ENCODE measurements at places on chromosomes 11 and 22.

- DNase-seq = no peak
Measured at GRCh38 chr11:119629085-119629484, 99.9 kb downstream of the NECTIN1 start.

- no peak for DNase-seq
Measured at GRCh38 chr11:107770551-107770951, 58.7 kb upstream of the SLN start.

DNA sequence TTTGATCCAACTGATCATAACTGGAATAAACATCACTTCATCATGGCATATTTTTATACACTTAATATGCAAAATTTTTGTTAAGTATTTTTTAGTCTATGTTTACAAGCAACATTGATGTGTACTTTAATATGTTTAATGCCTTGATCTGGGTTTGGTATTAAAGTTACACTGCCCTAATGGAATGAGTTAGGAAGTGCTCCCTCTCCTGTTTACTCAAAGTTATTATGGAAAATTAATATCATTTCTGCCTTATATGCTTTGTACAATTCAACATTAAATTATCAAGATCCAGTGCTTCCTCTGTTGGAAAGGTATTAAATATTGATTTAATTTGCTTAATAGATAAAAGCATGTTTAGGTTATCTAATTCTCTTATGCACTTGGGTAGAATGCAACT, 927.3 kb upstream of the RAG2 start:
- DNase-seq = no peak

DNA sequence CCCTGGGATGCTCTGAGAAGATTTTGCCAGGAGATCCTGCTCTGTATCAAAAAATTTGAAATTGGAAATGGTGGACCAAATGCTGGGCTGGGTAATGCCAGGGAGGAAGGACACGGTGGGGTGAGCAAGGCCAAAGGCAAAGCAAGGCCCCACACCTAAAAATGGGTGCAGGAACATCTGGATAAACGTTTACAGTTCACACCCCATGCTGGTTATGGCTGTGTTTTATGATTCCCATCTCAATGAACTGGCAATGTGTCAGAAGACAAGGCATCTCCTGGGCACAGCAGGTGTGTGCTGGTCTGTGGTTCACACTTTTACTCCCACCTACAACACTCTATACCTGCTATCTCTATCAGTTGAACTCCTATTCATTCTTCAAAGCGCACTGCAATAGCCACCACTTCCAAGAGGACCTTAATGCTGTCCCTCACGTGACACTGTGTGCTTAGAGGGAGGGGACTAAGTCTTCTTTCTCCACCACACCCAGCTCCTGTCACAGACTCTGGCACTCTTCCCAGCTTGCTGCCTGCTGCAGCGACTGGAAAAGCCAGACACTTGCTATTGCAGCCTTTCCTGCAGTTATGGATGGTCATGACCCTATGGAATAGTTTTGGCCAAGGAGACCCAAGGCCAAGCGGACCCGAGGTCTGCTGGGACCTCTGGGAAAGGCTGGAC, 277.5 kb downstream of the CTTN start:
- DNase-seq = no peak

GRCh38 chr11:102436561-102436960, 16.0 kb downstream of the TMEM123 start:
- no peak for DNase-seq

GRCh38 chr11:134337051-134337450, 5.3 kb downstream of the GLB1L2 start:
- DNase-seq = no peak

DNA sequence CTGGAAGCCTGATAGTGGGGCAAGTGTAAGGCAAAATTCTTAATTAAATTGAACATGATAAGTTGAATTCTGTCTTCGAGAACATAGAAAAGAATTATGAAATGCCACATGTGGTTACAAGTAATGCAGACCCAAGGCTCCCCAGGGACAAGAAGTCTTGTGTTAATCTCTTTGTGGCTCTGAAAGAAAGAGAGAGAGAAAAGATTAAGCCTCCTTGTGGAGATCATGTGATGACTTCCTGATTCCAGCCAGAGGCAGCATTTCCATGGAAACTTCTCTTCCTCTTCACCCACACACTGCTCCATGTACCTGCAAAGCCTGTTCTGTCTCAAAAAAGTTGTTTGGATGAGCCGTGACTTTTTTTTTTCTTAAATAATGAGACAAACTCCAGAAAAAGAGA, 1.9 kb upstream of the TYR start:
- no peak for DNase-seq

DNA sequence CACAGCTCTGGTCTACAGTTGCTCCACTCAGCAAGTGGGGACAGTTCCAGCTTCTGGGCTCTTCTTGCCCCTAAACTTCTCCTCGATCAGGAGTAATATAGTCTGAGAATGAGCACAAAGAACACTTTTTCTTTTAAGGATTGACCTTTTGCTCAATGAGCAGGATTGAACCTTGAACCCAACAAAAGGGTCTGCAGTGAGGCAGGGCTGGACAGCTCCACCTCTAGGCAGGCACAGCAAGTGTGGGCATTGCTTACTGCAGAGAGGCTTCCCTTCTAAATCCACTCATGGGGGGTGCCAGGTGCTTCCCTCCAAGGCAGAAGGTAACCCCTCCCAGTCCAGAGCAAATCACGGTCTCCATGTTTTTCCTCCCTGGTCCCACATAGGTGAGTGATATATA, 279.5 kb downstream of the ST3GAL4 start:
- no peak for DNase-seq

GRCh38 chr11:34827228-34827627, 89.0 kb downstream of the APIP start:
- no peak for DNase-seq

DNA sequence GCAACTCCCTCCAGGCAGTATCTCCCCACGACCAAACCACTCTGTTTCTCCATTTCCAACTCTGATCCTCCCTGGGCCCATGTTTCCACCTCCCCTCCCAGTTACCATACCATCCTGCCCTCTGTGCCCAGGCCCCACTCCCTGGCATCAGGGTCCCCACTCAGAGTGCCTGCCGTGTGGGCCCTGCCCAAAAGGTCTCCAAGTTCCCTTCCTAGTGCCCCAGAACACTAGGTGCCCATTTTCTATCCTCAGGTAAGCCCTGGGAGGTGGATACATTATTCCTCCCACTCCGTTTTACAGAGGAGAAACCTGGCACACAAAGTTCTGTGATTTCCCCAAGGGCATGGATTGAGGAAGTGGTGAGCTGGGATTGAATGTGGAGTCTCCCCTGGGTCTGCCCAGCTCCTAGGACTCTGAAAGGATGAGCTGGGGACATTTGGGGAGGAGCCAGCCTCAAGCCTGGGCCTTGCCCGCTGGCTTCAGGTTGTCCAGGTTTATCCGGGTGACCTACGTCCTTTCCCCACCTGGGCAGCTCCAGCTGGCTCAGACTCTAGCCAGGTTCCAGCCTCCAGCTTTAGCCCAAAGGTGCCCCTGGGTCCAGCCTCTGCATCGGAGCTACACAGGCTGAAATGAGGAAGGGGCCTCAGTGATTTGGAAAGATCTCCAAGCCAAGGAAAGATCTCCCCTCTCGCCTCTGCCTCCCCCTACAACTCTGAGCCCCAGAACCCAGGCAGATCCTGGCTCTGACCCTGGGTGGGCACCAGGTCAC, 2.2 kb upstream of the GSTT4 start:
- no peak for DNase-seq

- no peak for DNase-seq
Measured at GRCh38 chr11:70926543-70927201, 325.7 kb downstream of the SHANK2 start.

- DNase-seq = peak; percentile 76
Measured at GRCh38 chr11:70202920-70203750, at the start of gene FADD. FADD (plus strand) TSS chr11:70203296; CDS start chr11:70203460, 164 bp downstream.

DNA sequence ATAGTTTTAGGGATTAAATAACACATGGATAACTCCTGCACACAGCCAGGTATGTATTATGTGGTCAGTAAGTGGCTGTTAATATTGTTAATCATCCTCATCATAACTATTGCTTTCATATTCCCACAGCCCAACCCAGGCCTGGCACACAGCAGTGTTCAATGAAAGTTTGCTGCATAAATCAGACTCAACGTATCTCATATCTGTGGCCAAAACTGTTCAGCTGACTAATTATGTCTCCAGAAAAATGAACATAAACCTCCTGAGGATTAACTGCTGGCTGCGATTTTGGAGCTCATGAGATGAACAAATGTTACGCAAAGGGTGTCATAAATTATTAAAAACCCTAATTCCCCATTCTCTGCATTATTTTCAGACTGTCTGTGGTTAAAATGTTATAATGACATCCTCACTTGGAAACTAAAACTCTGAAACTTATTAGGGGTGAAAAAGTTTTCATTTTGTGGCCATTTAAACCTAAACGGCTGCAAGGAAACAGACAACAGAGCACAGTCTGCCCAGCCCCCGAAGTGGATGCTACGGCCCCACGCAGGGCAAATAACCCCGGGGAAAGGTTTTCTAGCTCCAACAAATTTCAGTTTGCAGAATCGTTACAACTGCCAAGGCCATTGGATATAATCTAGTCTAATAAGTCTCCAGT, 17.3 kb downstream of the ABCC8 start:
- no peak for DNase-seq

- DNase-seq = no peak
Measured at GRCh38 chr22:23205339-23206049, 25.2 kb downstream of the BCR start.

- DNase-seq = no peak
Measured at GRCh38 chr11:132228746-132229325, 858.4 kb downstream of the NTM start.

DNA sequence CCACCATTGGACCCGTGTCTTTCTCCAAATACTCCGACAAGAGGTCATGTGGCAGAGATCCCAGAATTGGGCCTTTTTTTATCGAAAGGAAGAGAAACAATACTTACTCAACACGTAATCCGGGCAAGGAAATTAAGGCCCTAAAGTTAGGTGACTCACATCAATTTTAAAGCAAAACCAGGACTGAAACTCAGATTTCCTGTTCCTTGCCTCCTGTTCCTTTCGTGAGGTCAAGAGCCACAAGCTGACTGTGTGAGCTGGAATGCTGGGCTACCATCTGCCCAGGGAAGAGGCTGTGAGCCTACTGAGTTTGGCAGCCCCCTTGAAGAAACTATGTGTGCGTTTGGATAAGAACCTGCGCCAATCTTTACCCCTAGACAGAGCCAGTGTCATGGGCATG, 27.1 kb upstream of the MRGPRX2 start:
- DNase-seq = no peak

- no peak for DNase-seq
Measured at GRCh38 chr22:44127356-44127755, 53.4 kb upstream of the PARVG start.

GRCh38 chr22:24053481-24054226, 42.5 kb downstream of the CABIN1 start:
- DNase-seq = no peak

DNA sequence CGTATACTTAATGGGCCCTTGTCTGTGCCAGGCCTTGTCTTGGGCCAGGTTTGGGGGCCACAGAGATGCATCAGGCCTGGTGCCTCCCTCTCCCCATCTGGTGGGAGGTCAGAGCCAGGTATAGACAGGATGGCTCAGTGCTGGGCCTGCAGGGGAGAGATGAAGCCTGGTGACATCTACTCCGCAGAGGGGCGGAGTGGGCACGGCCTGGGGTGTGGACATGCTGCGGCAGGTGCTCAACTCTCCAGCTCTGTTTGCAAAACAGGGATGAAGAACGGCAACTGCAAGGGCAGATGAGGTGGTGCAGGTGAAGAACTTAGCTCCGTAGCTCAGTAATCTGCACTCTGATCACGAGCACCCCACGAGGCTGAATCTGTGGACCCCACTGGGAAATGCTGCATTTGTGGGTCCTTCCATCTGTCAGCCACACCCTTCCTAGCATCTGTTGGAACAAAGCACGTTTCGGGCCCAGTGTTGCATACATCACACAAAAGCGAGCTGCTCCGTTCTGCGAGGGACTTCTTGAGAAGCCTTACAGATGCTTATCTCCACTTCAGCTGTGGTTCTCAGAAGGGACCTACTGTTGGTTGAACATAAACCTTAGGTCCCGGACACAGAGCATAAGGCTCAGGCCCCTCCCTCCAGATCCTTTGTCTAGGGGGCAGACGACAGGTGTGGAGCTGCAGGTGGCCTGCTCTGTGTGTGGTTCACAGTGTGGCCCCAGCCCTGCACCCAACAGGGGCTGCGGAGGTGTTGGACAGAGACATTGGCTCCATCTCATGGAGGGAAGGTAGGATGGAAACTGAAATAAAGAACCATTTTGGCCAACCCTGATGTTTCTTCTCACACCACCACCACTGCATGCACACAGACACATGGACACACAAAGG, 78.3 kb downstream of the LRRC32 start:
- no peak for DNase-seq

GRCh38 chr11:6498121-6498520, 1.0 kb downstream of the DNHD1 start:
- no peak for DNase-seq

DNA sequence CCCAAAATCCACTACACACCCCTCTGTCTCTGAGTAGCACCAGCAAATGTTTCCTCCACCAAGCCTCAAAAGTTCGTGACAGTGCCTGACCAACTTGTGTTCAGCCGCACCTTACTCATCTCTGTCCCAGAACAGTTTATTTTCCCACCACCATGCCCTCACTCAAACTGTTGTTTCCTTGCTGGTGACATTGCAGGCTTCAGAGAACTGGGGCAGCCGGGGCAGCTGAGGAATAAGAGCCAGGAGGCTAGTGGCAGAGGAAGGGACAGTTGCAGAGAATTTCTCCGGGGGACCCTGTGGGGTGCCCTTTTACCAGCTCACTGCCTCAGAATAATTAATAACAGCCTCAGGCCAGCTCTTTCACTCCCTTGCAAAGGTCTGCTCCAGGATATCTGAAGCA, 709 bp upstream of the KCNE3 start:
- no peak for DNase-seq

- DNase-seq = no peak
Measured at GRCh38 chr11:132655187-132655855, 877.0 kb downstream of the OPCML start.

GRCh38 chr11:16738947-16739815, 734 bp downstream of the C11orf58 start:
- no peak for DNase-seq

- DNase-seq = no peak
Measured at GRCh38 chr22:33796494-33796893, 123.8 kb downstream of the LARGE1 start.

GRCh38 chr11:105701098-105701497, 91.2 kb downstream of the GRIA4 start:
- DNase-seq = no peak

- no peak for DNase-seq
Measured at GRCh38 chr11:1297011-1297575, 12.3 kb downstream of the TOLLIP start.

- no peak for DNase-seq
Measured at GRCh38 chr11:88629496-88629895, 292.0 kb upstream of the CTSC start.

DNA sequence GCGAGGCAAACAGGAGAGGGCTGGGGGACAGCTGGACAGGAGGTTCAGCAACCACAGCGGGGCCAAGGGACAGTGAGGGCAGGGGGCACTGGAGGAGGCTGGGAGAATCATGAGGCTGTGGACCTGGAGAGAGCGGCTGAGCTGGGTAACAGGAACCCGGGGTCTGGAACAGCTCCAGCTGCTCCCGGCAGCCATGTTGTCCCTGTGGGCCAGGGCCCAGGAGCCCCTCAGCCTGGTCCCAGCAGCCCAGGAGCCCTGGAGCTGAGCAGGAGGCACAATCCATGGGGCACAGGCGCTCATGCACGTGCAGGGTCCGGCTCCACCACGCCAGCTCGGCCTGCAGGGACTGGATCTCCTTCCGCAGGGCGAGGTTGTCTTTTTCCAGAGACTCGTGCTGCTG, 7.4 kb downstream of the BATF2 start:
- no peak for DNase-seq
